ENCODE measurements at places on chromosomes 1 and 21.
A peak's percentile ranks its signal among the peaks of the same experiment; 100 is the strongest.

- H3K36me3 ChIP-seq, result peaks cover 3% of the 10 kb centered on the region
- peak overlapping the region; percentile 38 for H3K27ac ChIP-seq
- no peak for DNase-seq
- H3K27me3 ChIP-seq, result no peaks in the 10 kb centered on the region
- H3K4me3 ChIP-seq, result no peak overlapping the region
Measured at GRCh38 chr1:115655306-115655663, 13.5 kb downstream of the VANGL1 start.

- H3K4me3 ChIP-seq, result no peak overlapping the region
- no peaks in the 10 kb centered on the region for H3K36me3 ChIP-seq
- no peak for DNase-seq
- peaks cover 6% of the 10 kb centered on the region for H3K4me1 ChIP-seq
- H3K27ac ChIP-seq, result no peak overlapping the region
- H3K27me3 ChIP-seq, result no peaks in the 10 kb centered on the region
Measured at GRCh38 chr1:208866386-208866955, 622.3 kb upstream of the PLXNA2 start.

DNA sequence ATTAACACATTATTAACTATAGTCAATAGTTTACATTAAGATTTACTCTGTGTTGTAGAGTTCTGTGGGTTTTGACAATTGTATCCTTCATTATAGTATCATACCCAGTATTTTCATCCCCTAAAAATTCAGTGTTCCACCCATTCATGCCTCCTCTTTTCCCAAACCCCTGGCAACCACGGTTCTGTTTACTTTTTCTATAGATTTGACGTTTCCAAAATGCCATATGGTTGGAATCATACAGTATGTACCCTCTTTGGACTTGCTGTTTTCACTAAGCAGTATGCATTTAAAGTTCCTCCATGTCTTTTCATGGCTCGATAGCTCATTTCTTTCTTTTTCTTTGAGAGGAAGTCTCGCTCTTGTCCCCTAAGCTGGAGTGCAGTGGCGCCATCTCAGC, 109.5 kb downstream of the LAMC2 start:
- no peak overlapping the region for H3K27ac ChIP-seq
- peaks cover 9% of the 10 kb centered on the region for H3K4me1 ChIP-seq
- H3K4me3 ChIP-seq, result no peak overlapping the region

DNA sequence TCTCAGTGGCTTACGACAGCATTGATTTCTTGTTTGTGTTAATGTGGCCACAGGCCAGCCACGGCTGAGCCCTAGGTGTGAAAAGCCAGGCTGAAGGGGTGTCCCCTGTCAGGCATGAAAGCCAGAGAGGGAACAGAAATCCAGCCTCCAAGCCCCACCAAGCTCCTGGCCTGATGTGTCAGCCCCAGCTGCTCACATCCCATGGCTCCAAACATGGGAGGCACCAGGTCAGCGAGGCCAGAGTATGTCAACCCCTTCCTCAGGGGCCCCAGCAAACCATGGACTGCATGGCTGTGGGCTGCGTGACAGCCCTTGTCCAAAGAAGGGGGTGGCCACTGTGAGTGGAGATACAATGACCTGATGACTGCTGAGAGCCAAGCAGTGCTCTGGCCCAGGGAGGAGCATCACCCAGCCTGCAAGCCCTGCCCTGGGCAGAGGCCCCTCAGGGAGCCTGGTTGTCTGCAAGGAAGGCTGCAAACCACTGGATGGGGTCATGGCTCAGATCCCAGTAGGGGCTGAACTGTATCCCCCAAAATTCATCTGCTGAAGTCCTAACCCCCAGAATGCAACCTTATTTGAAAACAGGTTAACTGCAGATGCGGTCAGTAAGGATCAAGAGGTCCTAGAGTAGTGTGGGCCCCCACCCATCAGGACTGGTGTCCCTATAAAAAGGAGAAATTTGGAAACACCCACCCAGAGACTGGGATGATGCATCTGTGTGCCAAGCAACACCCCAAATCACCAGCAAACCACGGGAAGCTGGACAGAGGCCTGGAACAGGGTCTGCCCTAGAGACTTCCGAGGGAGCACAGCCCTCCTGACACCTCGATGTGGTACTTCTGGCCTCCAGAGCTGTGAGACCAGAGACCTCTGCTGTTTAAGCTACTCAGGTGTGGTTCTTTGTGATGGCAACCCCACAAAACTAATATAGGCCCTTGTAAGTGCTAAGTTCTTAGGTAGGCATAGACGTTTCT, 3.3 kb upstream of the MX2 start:
- H3K27me3 ChIP-seq, result no peaks in the 10 kb centered on the region
- DNase-seq, result no peak
- H3K4me3 ChIP-seq, result no peak overlapping the region
- H3K27ac ChIP-seq, result no peak overlapping the region
- no peaks in the 10 kb centered on the region for H3K4me1 ChIP-seq

GRCh38 chr1:223751696-223752095, 39.4 kb downstream of the CAPN2 start:
- no peaks in the 10 kb centered on the region for H3K27me3 ChIP-seq
- H3K27ac ChIP-seq, result no peak overlapping the region
- H3K4me3 ChIP-seq, result no peak overlapping the region
- DNase-seq, result no peak
- H3K4me1 ChIP-seq, result peaks cover 22% of the 10 kb centered on the region

DNA sequence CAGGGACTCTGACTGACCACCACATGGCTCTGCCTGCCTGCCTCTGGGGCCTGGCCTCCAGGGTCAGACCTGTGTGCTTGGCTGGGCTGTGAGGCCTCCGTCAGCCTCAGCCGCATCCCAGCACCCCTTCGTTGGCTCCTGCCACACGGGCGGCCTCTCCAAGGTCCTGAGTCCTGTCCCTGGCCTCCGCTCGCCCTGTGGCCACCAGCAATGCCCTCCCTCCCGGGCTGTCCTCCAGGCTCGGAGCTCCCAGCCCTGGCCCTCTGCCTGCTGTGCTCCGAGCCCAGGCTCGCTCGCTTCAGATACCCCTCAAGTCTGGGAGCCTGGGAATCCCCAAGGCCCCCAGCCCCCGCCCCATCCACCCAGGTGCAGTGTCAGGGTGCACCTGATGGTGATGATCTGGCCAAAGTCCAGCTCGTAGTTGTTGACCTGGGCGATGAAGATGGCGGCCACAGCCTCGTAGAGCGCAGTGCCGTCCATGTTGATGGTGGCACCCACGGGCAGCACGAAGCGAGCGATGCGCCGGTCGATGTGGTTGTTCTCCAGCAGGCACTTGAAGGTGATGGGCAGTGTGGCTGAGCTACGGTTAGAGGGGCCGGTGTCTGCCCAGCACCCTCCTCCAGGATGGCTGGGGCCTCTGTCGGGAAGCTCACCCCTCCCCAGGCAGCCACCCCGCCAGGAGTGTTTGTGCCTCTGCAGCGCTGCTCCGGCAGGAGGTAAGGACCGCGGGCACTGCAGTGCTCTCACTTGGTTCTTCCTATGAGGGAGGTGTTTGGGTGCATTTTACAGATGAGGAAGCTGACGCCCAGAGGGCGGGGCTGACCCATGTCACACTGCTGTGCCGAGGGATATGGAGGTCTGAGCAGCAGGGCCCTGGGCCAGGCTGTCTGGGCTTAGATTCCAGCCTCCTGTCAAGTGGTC, 28.5 kb downstream of the PODN start:
- H3K27me3 ChIP-seq, result no peaks in the 10 kb centered on the region
- H3K27ac ChIP-seq, result no peak overlapping the region
- no peaks in the 10 kb centered on the region for H3K4me1 ChIP-seq
- H3K4me3 ChIP-seq, result no peak overlapping the region
- DNase-seq, result no peak

GRCh38 chr1:18957532-18958300, 1.2 kb upstream of the IFFO2 start:
- peaks cover 22% of the 10 kb centered on the region for H3K4me1 ChIP-seq
- H3K4me3 ChIP-seq, result no peak overlapping the region
- no peak for DNase-seq
- H3K27me3 ChIP-seq, result peaks cover 9% of the 10 kb centered on the region
- no peak overlapping the region for H3K27ac ChIP-seq
- H3K36me3 ChIP-seq, result no peaks in the 10 kb centered on the region

GRCh38 chr1:18802231-18802630, 57.2 kb downstream of the TAS1R2 start:
- H3K27ac ChIP-seq, result no peak overlapping the region
- no peak overlapping the region for H3K4me3 ChIP-seq
- H3K27me3 ChIP-seq, result no peaks in the 10 kb centered on the region
- no peaks in the 10 kb centered on the region for H3K36me3 ChIP-seq
- no peak for DNase-seq

- no peak for DNase-seq
- H3K36me3 ChIP-seq, result no peaks in the 10 kb centered on the region
- H3K4me1 ChIP-seq, result no peaks in the 10 kb centered on the region
- no peak overlapping the region for H3K4me3 ChIP-seq
- no peaks in the 10 kb centered on the region for H3K27me3 ChIP-seq
Measured at GRCh38 chr1:212775241-212775640, 16.3 kb downstream of the NSL1 start.

DNA sequence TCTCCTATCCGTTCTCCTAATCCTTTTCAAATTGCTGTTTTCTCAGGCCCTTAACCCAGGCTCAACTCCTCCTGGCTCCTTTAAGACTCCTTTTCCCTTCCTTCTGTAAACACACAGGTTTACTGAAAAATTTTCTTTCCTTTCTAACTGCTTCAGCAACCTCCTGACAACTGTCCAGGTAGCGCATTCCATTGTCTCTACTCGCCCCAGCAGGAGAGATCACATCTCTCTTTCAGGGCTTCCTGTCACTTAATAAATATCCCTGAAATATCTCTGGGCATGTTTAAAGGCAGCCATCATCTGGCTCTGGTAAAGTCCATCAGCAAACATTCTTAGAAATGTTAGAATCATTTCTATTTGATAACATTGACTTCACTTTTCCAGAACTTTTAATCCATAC, 211.2 kb upstream of the PTBP2 start:
- DNase-seq, result no peak
- no peak overlapping the region for H3K27ac ChIP-seq
- H3K36me3 ChIP-seq, result no peaks in the 10 kb centered on the region
- H3K4me1 ChIP-seq, result no peaks in the 10 kb centered on the region
- H3K4me3 ChIP-seq, result no peak overlapping the region

- H3K27ac ChIP-seq, result no peak overlapping the region
- DNase-seq, result no peak
- H3K27me3 ChIP-seq, result peaks cover 24% of the 10 kb centered on the region
- no peak overlapping the region for H3K4me3 ChIP-seq
- H3K4me1 ChIP-seq, result peaks cover 4% of the 10 kb centered on the region
Measured at GRCh38 chr1:78492386-78492950, 1.7 kb downstream of the PTGFR start.

- peak; percentile 33 for DNase-seq
- no peak overlapping the region for H3K27ac ChIP-seq
- peaks cover 2% of the 10 kb centered on the region for H3K4me1 ChIP-seq
- H3K36me3 ChIP-seq, result no peaks in the 10 kb centered on the region
- H3K4me3 ChIP-seq, result peak overlapping the region; percentile 15
- peaks cover 17% of the 10 kb centered on the region for H3K27me3 ChIP-seq
Measured at GRCh38 chr1:41383094-41383852, 22.0 kb downstream of the FOXO6 start.

GRCh38 chr1:35285771-35286606, 17.5 kb downstream of the ZMYM4 start:
- peaks cover 2% of the 10 kb centered on the region for H3K36me3 ChIP-seq
- H3K27ac ChIP-seq, result no peak overlapping the region
- no peak for DNase-seq
- peaks cover 28% of the 10 kb centered on the region for H3K4me1 ChIP-seq

- H3K27me3 ChIP-seq, result no peaks in the 10 kb centered on the region
- DNase-seq, result no peak
- no peak overlapping the region for H3K27ac ChIP-seq
- H3K36me3 ChIP-seq, result peaks cover 3% of the 10 kb centered on the region
- H3K4me1 ChIP-seq, result peaks cover 3% of the 10 kb centered on the region
- no peak overlapping the region for H3K4me3 ChIP-seq
Measured at GRCh38 chr21:45200581-45201296, 87.0 kb downstream of the POFUT2 start.

GRCh38 chr21:42460391-42461184, 35.4 kb downstream of the RSPH1 start:
- DNase-seq, result no peak
- H3K36me3 ChIP-seq, result no peaks in the 10 kb centered on the region

- no peaks in the 10 kb centered on the region for H3K4me1 ChIP-seq
- no peak overlapping the region for H3K27ac ChIP-seq
- no peak for DNase-seq
- H3K36me3 ChIP-seq, result no peaks in the 10 kb centered on the region
Measured at GRCh38 chr1:81937791-81938450, 137.2 kb downstream of the ADGRL2 start.

DNA sequence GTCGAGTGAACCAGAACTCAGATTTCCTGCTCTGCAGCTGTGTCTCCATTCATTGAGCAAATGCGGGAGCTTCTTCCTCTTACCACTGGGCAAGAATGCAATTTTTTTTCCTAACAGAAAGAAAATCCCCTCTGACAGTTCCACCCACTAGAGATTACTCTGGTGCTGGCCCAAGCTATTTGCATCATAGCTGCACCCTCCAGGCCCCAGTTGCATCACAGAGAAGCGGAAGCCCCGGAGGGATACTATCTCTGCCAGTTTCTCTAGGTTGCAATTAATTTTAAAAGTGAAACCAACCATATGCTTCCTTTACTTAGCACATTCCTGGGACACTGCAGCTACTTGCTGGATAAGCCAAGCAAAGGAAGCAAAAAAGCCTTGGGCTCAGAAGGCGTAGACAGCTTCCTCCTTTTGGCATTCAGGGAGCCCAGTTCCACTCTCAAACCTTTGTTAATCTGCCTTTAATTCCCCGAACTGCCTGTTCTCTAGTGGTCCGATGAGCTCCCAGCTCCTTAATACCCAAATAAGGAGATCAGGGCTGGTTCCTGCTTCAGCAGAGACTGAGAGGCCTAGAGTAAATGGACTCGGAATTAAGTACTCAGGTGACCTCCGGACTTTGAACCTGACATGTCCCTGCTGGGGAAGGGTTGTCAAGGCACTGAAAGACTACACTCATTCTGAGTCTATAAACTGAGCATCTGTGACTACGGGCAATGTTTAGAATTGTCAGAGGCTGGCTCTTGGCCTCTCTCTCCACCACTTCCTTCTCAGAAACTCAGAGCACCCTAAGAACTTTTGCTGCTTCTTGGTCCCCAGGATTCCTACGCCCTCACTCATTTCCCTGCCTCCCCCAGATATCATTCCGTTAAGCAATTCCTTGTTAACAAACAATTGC, 72.5 kb upstream of the TNFSF18 start:
- H3K27ac ChIP-seq, result peak overlapping the region; percentile 1
- H3K27me3 ChIP-seq, result no peaks in the 10 kb centered on the region
- peak; percentile 65 for DNase-seq
- H3K4me1 ChIP-seq, result peaks cover 18% of the 10 kb centered on the region
- no peak overlapping the region for H3K4me3 ChIP-seq
- H3K36me3 ChIP-seq, result no peaks in the 10 kb centered on the region

DNA sequence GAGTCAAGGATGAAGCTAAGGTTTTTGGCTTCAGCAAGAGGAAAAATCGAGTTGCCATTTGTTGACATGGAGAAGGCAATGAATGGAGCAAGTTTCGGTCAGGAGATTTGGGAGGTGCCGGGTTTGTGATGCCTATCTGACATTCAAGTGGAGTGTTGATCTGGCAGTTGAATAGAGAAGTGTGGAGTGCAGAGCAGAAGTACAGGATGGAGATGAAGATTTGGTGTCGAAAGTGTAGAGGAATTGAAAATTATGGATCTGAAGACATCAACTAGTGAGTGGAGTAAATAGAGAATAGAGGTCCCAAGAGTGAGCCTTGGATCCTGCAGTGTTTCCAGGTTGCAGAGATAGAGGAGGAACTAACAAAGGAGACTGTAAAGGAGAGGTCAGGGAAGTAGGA, 25.9 kb downstream of the CITED4 start:
- H3K27me3 ChIP-seq, result peaks cover 7% of the 10 kb centered on the region
- H3K4me3 ChIP-seq, result no peak overlapping the region
- no peak for DNase-seq
- H3K27ac ChIP-seq, result no peak overlapping the region
- H3K4me1 ChIP-seq, result peaks cover 6% of the 10 kb centered on the region
